Activated CD4-positive, alpha-beta T cell treated with anti-CD3 and anti-CD28 coated beads for 1 hour (primary cell): ENCODE measurements at places on chromosomes 1 and 21.

GRCh38 chr1:2386636-2387611, 4.4 kb downstream of the MORN1 start:
- DNase-seq = no peak

DNA sequence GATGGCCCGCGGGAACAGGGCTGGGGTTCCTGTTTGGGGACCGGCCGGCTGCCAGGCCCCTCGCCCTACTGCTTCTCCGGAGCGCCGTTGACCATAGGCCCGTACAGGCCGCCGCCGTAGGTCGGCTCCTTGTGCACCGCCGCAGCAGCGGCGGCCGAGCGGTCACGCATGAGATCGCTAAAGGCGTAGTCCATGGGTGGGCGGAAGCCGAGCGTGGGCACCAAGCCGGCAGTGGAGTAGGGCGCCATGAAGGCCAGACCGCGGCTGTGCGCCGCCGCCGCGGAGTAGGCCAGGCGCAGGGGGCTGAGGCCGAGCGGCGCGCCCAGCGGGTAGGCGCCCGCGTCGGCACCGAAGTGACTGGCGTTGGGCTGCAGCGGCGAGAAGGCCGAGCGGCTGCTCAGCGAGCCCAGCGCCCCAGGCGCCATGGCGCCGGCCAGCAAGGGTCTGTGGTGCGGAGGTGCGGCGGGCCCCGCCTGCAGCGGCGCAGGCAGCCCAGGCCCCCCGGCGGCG, 4.6 kb downstream of the DMRTA2 start:
- no peak for DNase-seq

DNA sequence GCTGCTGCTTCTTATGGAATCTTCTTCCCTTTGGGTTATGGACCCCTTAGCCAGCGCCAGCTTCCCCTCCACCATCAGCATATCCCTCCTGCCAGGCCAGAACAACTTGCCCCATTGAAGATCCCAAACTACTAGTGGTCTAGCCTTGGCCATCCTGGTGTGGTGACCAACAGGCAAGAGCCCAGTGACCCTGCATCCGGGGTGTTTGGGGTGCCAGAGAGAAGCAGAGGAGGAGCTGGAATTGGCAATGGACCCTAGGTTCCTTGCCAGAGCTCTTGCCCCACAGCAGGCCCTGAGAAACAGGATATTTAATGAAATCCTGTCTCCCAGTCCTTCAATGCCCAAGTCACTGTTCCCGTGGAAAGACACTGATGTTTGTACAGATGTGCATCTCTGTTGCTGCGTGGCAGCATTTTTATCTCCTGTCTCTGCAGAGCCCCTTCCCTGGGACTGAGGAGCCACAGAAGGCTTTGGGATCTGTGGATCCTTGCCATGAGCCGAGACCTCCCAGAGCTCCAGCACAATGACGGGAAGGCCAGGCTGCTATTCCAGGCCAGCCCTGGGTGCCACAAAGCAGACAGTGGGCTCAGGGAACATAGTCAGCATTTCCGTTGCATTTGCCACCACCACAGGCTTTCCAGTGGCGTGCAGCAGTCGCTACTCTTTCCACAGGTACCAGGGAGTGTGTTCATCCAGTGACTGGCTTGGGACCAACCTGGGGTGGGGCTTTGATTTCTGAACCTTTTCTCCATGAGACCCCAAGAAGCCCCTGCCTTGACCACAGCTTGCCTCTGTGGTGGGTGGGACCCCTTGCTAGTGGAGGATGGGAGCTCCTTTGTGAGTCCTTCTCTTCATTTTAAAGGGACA, 21.6 kb downstream of the NAV1 start:
- DNase-seq = no peak

DNA sequence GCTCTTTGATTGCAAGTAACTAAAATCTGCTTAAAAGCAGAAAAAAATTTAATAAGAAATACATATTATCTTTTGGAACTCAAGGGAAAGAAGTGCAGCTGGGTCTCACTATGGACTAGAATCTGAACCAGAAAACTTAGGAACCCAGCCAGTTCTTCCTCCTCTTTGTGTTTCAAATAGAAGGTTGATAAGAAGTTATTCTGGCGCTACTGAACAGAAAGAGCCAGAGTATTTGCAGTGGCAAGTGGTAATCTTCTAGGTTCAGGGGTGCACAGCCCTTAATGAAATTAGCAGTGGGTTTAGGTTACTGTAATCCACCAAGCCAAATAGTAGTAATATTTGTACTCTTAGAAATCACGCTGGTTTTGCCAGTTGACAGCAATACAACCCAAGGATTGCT, 28.5 kb downstream of the BTBD8 start:
- DNase-seq = no peak

- no peak for DNase-seq
Observed at GRCh38 chr1:22665752-22666151, 12.7 kb downstream of the C1QB start.

- DNase-seq = no peak
Observed at GRCh38 chr1:173424782-173425407, 52.2 kb upstream of the PRDX6 start.

- no peak for DNase-seq
Observed at GRCh38 chr1:68745011-68745410, 248.1 kb upstream of the DEPDC1 start.

GRCh38 chr1:201422436-201423030, 1.0 kb upstream of the TNNI1 start:
- DNase-seq = no peak

GRCh38 chr1:172774561-172774960, 115.7 kb downstream of the FASLG start:
- DNase-seq = no peak

GRCh38 chr1:192443616-192444015, 126.8 kb downstream of the RGS21 start:
- no peak for DNase-seq

DNA sequence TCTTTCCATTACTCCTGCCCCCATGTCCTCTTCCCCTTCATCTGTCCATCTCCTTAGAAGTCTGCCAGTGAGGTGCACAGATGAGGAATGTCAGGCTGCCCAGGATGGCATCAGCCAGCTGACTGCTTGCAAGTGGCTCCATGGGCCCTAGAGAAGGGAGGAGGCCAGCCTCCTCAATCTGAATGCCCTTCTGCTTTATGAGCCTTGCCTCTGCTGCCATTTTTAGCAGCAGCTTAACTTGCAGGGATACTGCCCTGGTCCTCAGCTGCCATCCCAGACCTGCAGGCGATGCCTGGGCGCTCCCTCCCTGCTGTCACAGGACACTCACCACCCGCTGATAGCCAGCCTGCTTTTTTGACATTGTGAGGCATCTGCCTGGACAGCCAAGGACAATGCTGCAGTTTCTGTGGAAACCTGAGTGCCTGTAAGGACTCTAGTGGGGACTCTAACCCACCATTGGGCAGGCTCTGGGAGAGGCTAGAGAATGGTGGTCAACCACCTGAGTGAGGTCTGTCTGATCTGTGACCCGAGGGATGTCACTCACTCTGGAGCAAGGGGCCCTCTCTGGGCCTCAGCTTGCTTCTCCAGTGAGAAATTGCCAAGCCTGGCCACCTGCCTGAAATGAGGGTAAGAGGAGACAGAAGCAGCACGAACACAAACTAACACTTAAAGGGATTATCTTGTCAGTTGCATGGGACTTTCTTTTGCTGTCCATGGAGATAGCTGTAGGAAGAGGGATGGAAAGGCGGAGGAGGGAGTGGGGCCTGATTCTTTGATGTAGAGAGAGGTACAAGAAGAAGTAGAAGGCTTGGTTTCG, 185.0 kb downstream of the MIS18A start:
- DNase-seq = no peak

GRCh38 chr1:75745276-75745675, 20.8 kb downstream of the ACADM start:
- no peak for DNase-seq

GRCh38 chr1:150110116-150110515, 39.6 kb upstream of the PLEKHO1 start:
- DNase-seq = no peak

DNA sequence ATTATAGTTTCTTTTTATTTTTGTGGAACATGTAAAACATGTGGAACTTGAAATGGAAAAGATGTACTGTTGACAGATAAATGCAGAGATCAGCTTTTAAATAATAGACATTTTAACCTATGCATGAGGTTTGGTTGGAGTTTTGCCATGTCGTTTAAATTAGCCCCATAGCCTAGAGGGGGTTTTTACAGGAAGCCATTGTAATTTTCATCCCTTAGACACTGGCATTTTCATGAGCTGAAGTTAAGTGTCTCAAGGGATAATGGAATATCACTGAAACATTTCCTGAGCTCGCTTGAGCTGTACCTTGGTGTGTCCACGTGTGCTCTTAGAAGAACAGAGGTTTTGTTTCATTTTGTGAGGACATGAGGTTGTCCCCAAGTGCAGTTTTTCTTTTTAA, 54.2 kb downstream of the HMCN1 start:
- DNase-seq = no peak

GRCh38 chr1:172429331-172430127, 9.0 kb downstream of the C1orf105 start:
- DNase-seq = no peak

DNA sequence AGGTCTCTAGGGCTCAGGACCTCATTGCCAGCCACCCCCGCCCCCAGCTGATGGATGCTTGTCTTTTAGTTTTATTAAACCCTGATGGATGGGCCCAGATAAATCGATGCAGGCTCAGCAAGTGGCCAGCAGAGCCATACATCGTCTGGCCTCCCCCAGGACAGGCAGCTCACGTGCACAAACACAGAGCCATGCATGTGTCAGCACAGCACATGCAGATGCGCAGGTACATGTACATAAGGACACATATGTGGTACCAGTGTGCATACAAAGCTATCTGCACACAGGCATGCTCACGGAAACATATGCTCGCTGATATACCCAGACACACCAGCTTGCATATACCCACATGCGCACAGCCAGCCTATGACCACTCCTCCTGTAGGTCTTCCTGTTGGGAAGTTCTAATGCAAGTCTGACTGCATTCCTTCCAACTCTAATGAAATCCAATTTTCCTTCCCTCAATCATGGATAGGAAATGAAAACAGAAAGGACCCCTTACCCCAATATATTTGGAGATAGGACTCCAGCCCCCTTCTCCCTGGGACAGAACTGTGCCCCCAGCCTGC, 897 bp downstream of the COL16A1 start:
- DNase-seq = no peak

- no peak for DNase-seq
Observed at GRCh38 chr1:219629296-219629880, 16.5 kb upstream of the ZC3H11B start.

DNA sequence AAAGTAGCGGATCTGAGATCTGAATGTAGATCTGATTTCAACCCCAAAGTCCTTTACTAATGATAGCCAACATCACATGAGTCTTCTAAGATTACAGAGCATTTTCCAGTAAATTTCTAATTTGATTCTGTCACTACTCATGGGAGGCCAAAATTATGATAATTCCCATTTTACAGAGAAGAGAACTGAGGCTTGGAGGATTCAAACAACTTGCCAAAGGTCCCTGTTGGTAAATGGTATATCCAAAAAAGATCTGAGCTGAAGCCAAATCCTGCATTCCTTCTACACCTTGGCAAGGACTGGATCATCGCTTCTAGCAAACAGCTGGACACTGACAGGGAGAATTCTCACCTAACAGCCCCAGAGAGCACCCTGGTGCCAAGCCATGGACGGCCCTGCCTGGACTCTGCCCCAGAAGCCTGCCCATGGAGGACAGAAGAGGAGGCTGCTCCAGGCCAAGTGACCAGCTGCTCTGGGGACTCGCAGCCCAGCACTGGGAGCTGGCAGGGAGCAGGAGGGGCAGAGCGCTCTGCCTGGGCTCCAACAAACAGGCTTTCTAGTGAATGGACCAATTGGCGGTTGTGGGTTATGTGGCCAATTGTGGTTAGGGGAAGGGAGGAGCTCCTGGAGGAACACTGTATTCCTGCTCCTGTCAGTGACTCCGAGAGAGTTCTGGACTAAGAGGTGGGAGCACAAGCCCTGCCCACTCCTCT, 6.4 kb upstream of the CSF1 start:
- DNase-seq = no peak

- no peak for DNase-seq
Observed at GRCh38 chr1:93438716-93439115, 9.2 kb upstream of the FNBP1L start.

DNA sequence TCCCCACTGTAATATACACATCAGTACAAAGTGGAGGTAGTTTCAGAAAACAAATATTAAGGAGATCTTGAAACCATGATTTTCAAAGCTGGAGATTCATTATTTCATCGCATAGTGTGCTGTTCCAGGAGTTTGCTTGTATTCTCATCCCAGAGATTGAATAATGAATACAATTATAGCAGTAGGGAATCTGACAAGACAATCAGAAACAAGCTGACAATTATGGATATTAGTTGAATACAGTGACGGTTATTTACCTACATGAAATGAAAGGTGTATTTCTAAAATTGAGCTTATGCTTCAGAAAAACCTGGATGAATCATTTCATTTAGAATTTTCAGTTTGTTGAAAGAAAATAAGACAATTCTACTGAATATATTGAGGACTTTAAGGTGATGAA, 2119.0 kb downstream of the MRPL39 start:
- DNase-seq = no peak

- DNase-seq = no peak
Observed at GRCh38 chr1:100642826-100643225, 76.7 kb upstream of the VCAM1 start.

DNA sequence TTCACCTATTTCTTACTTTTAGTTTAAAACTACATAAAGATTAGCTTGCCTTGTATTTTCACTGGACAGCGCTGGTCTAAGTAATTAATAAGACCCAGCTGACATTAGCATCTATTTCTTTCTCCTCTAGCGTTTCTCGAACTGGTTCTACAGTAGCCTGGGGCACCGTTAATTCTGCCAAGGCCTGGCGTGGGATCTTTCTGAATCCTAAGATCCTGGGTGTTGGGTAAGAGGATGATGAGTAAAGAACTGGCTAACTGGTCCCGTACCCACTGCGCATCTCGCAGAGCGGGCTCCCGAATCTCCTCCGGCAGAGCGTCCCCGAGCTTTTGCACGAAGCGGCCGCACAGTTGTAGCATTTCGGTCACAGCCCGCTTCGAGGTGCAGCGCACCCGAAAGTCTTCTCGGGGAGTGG, 309 bp downstream of the NSL1 start:
- DNase-seq = no peak

DNA sequence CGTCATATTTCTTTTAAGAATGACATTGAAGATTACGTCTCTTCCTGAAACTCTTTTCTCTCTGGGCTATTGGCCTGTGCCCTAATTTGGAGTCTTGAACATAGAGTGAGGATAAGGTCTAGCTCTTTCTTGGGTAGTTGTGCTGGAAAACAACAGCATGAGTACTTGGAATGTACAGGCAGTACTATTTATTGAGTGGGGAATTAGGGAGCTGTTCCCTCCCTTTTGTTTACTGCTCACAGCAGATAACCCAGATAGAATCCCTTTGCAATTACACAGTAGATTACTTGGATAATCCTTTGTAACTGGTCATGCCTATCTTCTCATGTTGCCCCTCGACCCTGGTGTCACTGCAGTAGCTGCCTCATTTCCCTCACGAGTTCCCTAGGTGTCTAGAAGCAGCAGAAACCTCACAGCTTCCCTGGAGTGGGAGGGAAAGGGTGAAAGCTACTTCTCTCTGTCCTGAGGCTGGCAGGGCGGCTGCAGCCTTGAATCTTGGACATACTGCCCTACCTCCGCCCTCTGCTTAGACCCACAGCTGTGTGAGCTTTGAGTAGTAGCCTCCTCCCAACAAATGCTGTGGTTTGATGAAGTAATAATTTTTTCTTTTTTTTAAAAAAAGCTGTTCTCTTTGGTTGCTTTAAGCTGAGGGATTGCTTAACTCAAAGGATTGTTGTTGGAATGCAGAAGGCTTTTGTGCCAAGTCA, 70.6 kb downstream of the FGGY start:
- DNase-seq = no peak

GRCh38 chr1:197170538-197170937, 24.1 kb upstream of the ASPM start:
- DNase-seq = no peak
